Right ventricle myocardium superior (tissue), 1 donor: ENCODE measurements at places on chromosomes 2 and 18. TPM values are rescaled to one million over a fixed set of nuclear protein-coding genes. Genes with fewer than 3 reads are reported as not detected.

GRCh38 chr2:174796319-174796771 lies 32.1 kb upstream of the CHRNA1 start:
- no peak for DNase-seq

- no peak for DNase-seq
Observed at GRCh38 chr18:36595818-36596215, 233.0 kb downstream of the TPGS2 start.

DNA sequence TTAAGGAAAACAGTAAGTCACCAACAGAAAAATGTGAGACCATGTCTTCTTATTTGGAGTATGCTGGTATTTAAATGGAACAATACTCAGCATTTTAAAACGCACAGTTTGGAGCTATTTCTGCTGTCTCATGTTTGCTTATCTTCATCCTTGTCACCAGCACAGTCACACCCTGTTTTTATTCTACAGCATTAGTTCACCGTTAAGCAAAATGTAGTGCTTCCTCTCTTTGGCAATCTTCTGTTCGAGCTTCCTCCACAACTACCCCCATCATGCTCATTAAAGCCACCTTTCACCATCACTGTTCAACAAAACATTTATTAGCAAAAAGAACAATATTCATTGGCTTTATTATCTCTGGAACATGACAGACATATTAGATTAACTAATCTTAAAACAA lies 64.0 kb downstream of the SLC40A1 start:
- no peak for DNase-seq

GRCh38 chr2:238173692-238174091 lies 14.9 kb downstream of the ERFE start:
- DNase-seq = no peak

DNA sequence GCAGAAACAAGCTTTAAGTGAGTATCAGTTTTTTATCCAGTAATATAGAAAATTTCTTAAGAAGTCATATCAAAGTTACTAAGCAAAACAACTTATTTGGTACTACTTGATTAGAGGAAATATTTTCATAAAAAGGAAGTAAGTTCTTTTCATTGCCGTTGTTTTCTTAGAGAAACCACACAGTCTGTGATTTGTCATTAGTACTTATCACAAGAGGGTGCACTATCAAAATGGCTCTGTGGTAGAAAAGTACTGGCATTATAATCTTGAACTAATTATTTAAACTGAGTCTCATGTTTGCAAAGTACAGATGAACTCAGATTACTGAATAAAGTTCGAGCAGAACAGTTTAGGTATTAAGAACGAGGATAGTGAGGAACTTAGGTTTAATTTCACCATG lies 93.4 kb downstream of the IKZF2 start:
- DNase-seq = no peak

HOXD8 gene
- total RNA-seq = 0.32 TPM

EGR4 gene
- not detected for total RNA-seq

UGT1A10 gene
- total RNA-seq = not detected

DTYMK gene
- 9.4 TPM for total RNA-seq

CPO gene
- total RNA-seq = not detected
